ENCODE measurements at places on chromosomes 7 and 10. TPM values are rescaled to one million over a fixed set of nuclear protein-coding genes. Genes with fewer than 3 reads are reported as not detected.

The ADAM8 gene
- total RNA-seq, result 4.4 TPM

The POLR1F gene
- total RNA-seq, result 24.6 TPM

GRCh38 chr10:3363311-3364045, 190.9 kb upstream of the PITRM1 start:
- H3K4me1 ChIP-seq, result no peaks in the 10 kb centered on the region
- DNase-seq, result no peak
- H3K27ac ChIP-seq, result no peak overlapping the region
- peaks cover 5% of the 10 kb centered on the region for H3K36me3 ChIP-seq

- no peaks in the 10 kb centered on the region for H3K27me3 ChIP-seq
- no peaks in the 10 kb centered on the region for H3K4me1 ChIP-seq
These were observed 37.0 kb downstream of the BEND7 start for GRCh38 chr10:13491747-13492360.

DNA sequence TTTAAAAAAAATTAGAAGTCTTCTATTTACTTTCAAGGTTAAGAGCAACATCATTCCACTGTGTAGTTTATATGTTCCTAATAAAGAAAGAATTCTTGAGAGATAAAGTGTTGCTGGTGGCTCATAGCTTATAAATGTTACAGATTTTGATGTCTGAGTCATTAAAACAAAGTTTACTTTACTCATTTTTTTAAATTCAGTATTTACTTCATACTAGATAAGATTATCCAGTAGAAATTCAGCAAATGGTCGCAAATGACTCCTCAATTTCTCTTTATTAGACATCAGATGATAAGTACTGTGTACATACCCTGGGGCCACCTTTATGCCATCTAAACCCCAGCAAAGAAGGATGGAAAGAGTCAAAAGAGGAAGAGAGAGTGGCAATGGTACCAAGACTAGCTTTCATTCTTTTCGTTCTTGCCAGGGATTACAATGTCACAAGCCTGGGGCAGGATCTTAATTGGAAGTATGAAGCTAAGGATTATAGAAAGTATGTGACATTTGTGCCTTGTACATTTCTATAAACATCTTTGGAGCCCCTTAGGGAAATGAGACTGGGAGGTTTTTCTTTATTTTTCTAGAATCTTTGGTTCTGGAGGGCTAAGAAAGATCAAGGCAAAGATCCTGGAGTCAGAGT, 206.1 kb downstream of the CHRM2 start:
- H3K27ac ChIP-seq, result no peak overlapping the region
- no peak overlapping the region for H3K4me3 ChIP-seq
- DNase-seq, result no peak
- no peaks in the 10 kb centered on the region for H3K36me3 ChIP-seq

GRCh38 chr7:158282461-158283001, 305.1 kb downstream of the PTPRN2 start:
- no peak for DNase-seq
- no peak overlapping the region for H3K4me3 ChIP-seq
- H3K4me1 ChIP-seq, result no peaks in the 10 kb centered on the region
- H3K27me3 ChIP-seq, result no peaks in the 10 kb centered on the region
- no peaks in the 10 kb centered on the region for H3K36me3 ChIP-seq

GRCh38 chr7:256461-256940, 33.5 kb upstream of the FOXL3 start:
- H3K27me3 ChIP-seq, result no peaks in the 10 kb centered on the region
- H3K27ac ChIP-seq, result no peak overlapping the region
- peaks cover 15% of the 10 kb centered on the region for H3K36me3 ChIP-seq
